ENCODE measurements at places on chromosomes 2 and 18.

DNA sequence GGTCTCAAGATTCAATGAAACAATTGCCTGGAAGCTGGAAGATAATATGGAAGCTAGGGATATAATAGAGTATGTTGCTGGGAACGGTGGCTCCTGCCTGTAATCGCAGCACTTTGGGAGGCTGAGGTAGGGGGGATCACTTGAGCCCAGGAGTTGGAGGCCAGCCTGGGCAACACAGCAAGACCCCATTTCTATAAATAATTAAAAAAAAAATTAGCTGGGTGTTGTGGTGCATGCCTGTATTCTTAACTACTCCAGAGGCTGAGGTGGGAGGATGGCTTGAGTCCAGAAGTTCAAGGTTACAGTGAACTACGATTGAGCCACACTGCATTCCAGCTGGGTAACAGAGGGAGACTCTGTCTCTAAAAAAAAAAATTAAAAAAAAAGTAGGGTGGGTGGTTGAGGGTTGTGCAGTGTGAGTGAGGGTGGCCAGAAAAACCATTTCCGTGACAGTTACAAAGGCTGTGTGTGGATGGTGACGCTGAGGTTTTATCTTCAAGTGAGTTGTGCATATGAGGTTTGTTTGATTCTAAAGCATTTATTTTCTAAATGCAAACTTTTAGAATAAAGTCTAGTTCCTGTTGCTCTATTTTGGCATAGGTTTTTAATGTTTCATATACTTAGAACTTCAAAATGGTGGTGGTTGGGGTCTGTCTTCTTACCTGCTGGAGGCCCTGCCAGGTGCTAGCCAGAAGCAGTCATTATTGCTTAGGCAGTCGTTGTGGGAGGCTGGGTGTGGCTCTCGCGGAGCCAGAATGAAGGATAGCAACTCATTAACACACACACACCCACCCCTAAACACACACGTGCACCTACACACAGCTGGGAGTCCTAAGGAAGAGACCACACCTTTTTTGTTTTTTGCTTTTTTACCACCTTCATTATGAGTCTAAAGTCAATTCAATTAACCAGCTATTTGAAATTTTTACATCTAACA is 4.7 kb upstream of the IL1R2 start:
- DNase-seq, result no peak

DNA sequence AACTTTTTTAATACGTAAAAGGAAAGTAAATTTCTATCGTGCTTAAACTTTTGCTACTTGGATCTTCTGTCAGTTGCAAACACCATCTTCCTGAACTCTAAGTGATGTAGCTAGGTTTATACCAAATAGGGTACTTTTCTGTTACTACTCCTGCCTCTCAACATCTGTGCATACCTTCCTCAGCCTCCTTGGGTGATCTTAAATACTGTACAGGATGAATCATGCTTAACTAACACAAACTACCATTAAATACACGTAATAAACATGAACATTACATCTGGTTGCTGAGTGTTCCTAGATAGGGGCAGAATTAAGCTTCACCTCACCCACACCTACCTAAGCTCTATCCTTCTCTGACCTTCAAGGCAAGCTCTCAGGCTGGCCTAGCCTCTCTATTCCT is 398.0 kb downstream of the TXNL1 start:
- DNase-seq, result peak; percentile 10

DNA sequence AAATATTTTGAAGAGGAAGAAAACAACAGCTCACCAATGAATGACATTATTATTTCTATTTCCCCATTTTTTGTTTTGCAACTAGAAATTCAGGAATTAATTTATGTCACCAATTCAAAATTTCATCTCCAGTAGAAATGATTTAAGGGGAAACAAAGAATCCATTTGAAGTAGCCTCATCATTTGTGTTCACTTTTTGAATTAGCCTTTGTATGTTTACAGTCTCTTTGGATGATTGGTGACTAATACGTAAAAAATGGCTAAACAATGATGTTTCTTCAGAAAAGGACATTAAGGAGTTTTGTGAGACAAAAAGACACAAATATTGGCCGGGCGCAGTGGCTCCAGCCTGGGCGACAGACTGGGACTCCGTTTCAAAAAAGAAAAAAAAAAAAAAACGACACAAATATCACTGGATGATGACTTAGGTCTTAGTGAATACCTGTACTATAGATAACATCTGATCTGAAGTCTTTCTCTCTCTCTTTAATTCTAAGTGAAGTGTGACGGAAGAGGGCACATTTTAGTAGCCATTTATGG is 313.2 kb downstream of the PIK3C3 start:
- no peak for DNase-seq

GRCh38 chr2:156845806-156846558 is 409.8 kb downstream of the GPD2 start:
- DNase-seq, result no peak

All from non-pigmented ciliary epithelial cell (primary cell).